ENCODE measurements at places on chromosomes 4 and X.

GRCh38 chr4:156330436-156331031 is 376.9 kb upstream of the CTSO start:
- no peak for DNase-seq

- DNase-seq: no peak
These were observed 153.0 kb downstream of the ADAM29 start for GRCh38 chr4:175071123-175071522.

- DNase-seq: no peak
These were observed 321.7 kb upstream of the FSTL5 start for GRCh38 chr4:162485486-162485885.

- no peak for DNase-seq
These were observed 73.1 kb downstream of the ADGRL3 start for GRCh38 chr4:61273233-61273632.

DNA sequence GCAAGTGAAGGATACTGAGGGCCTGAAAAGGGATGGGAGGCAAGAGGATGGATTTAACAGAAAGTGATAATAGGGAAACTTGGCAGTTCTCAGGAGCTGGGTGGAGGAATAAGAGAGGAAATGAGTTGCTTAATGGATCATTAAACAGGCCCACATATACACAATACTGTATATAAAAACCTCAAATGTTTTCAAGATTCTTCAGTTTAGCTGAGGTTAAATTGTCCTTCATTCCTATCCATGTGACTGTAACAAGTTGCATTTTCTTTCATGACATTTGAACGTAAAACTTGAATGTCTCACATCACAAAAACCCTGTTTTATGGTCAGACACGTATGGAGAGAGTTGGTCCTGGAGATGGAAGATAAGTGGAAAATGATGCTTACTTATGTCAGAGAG is 76.5 kb upstream of the PLAC8 start:
- no peak for DNase-seq

- DNase-seq: no peak
These were observed 203.0 kb upstream of the GK2 start for GRCh38 chr4:79611026-79611425.

DNA sequence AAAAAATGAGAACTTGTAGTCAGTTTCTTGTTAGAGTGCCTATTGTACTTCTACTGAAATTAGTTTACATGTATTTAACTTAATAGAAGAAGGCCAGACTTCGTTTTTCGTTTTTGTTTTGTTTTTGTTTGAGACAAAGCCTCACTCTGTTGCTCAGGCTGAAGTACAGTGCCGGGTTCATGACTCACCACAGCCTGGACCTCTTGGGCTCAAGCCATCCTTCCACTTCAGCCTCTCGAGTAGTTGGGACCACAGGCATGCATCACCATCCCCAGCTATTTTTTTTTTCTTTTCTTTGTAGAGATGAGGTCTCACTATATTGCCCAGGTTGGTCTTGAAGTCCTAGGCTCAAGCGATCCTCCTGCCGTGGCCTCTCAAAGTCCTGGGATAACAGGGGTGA is 793.9 kb downstream of the ADGRL3 start:
- DNase-seq: no peak

DNA sequence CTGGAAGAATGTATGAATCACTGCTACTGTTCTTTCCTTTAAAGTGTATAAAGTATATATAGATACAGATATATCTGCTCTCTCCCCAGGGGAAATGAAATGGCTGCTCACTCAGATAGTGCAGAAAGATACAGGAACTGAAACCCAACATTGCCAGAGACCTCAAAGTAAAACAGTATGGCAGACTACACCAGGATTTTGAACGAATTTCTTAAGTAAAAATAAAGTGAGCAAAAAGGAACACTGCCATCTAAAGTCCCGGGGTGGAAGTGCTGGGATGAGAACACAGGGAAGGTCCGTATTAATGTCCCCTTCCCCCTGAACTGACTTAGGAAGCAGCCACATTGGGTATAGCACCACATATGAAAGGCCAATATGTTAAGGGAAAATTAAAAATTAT is 93.4 kb downstream of the TMA16 start:
- no peak for DNase-seq

Data from GM19239 (cell line).